ENCODE measurements at places on chromosomes 12 and 14.
A peak's percentile ranks its signal among the peaks of the same experiment; 100 is the strongest.

- H3K27me3 ChIP-seq, result peaks cover 9% of the 10 kb centered on the region
- H3K27ac ChIP-seq, result no peak overlapping the region
- no peaks in the 10 kb centered on the region for H3K36me3 ChIP-seq
- no peaks in the 10 kb centered on the region for H3K4me1 ChIP-seq
- DNase-seq, result no peak
These were observed 247.2 kb upstream of the CCDC196 start for GRCh38 chr14:66238969-66239368.

DNA sequence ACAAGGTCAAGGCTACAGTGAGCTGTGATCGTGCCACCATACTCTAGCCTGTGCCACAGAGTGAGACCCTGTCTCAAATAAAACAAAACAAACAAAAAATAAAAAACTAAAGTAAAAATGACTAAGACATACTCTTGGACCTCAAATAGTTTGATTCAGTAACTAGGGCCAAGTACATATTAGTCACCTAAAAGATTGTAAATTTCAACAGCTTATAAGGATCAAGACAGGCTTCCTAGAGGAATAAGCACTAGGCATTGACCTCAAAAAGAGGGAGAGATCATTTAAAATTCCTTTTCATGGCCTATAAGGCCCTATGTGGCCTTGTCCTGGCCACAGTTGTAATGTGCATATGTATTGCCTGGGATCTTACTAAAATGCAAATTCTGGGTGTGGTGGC lies 46.0 kb upstream of the CHST11 start:
- no peak overlapping the region for H3K4me3 ChIP-seq
- no peaks in the 10 kb centered on the region for H3K27me3 ChIP-seq
- no peaks in the 10 kb centered on the region for H3K36me3 ChIP-seq
- no peaks in the 10 kb centered on the region for H3K4me1 ChIP-seq
- no peak overlapping the region for H3K27ac ChIP-seq

DNA sequence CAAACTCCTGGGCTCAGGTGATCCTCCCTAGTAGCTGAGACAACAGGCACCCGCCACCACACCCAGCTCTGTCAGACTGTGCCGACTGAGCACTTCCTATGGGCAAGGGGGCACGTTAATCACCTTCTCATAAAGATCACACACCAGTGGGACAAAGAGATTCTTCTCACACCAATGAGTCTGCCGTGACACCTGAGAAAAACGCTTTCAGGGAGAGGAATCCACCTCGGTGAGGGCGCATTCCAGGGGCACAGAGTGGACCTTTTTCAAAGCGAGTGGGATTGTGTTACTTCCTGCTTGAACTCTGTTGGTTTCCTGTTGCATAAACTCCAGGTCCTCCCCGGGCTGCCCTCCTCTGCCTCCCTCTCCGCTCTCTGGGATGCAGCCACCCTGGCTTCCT lies 17.5 kb upstream of the SCARB1 start:
- H3K36me3 ChIP-seq, result no peaks in the 10 kb centered on the region
- H3K27ac ChIP-seq, result peak overlapping the region; percentile 52
- H3K4me3 ChIP-seq, result peak overlapping the region; percentile 15
- DNase-seq, result no peak
- H3K4me1 ChIP-seq, result peaks cover 24% of the 10 kb centered on the region
- no peaks in the 10 kb centered on the region for H3K27me3 ChIP-seq

DNA sequence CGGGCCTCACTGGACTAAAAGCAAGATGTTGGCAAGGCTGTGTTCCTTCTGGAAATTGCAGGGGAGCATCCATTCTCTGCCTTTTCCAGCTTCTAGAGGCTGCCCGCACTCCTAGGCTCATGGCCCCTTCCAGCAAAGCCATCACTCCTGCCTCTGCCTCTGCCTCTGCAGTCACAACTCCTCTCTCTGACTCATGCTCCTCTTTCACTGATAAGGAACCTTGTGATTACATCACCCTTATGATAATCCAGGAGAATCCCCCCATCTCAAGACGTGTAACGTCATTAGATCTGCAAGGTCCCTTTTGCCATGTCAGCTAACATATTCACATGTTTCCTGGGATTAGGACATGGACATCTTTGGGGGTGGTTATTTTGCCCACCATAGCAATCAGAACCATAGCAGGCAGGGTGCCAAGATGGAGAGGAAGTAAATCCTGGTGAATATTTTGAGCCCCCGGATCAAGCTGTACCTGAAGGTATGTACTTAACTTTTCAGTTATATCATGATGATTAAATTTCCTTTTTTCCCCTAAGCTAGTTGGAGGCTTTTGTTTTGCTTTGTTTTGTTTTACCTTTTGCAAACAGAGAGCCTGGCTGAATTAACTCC lies 123.6 kb downstream of the SCARB1 start:
- no peak for DNase-seq
- H3K36me3 ChIP-seq, result no peaks in the 10 kb centered on the region
- H3K27me3 ChIP-seq, result no peaks in the 10 kb centered on the region
- H3K27ac ChIP-seq, result no peak overlapping the region
- H3K4me3 ChIP-seq, result no peak overlapping the region

DNA sequence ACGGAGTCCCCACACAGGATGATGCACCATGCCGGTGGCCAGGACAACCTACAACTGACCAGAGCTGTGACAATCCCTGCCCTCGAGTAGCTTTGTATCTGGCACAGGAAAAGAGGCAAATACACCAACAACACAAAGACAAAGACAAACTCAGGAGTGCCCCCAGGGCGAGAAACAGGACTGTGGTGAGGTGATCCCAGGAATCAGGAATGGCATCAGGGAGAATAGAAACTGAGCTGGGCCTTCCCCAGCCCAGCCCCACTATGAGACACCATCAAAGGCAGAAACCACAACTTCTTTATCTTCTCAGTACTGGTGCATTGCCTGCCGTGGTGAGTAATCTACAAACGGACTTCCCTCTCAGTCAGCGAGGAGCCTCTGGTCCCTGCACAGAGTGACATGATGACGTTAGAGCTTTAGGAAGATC lies 157.7 kb downstream of the TTC7B start:
- H3K27me3 ChIP-seq, result no peaks in the 10 kb centered on the region
- no peaks in the 10 kb centered on the region for H3K36me3 ChIP-seq
- peaks cover 14% of the 10 kb centered on the region for H3K4me1 ChIP-seq
- no peak for DNase-seq
- no peak overlapping the region for H3K4me3 ChIP-seq
- no peak overlapping the region for H3K27ac ChIP-seq

GRCh38 chr12:123269896-123270213 lies 1.8 kb downstream of the CDK2AP1 start:
- H3K4me1 ChIP-seq, result peaks cover 33% of the 10 kb centered on the region
- H3K27ac ChIP-seq, result peak overlapping the region; percentile 72
- H3K36me3 ChIP-seq, result no peaks in the 10 kb centered on the region
- no peaks in the 10 kb centered on the region for H3K27me3 ChIP-seq
- H3K4me3 ChIP-seq, result peak overlapping the region; percentile 78
- DNase-seq, result no peak

- H3K4me1 ChIP-seq, result peaks cover 8% of the 10 kb centered on the region
- no peak overlapping the region for H3K4me3 ChIP-seq
- no peak for DNase-seq
- H3K27me3 ChIP-seq, result peaks cover 34% of the 10 kb centered on the region
- no peaks in the 10 kb centered on the region for H3K36me3 ChIP-seq
These were observed 7.5 kb upstream of the CISTR start for GRCh38 chr12:53759261-53759660.

DNA sequence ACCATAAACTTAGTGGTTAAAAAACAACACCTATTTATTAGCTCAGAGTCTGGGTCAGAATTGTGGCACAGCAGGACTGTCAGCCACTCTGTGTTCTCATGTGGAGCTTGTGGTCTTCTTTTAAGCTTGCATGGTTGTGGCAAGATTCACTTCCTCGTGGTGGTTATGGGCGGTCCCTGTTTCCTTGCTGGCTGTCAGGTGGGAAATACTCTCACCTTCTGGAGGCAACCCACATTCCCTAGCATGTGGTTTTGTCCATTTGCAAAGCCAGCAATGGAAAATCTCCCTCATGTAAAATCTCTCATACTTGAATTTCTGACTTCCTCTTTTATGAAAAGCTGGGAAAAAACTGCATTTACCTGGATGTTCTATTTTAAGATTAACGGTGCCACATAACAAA lies 229.8 kb downstream of the ALX1 start:
- H3K27me3 ChIP-seq, result no peaks in the 10 kb centered on the region
- no peak for DNase-seq
- no peak overlapping the region for H3K27ac ChIP-seq
- peaks cover 13% of the 10 kb centered on the region for H3K4me1 ChIP-seq
- H3K4me3 ChIP-seq, result no peak overlapping the region
- H3K36me3 ChIP-seq, result no peaks in the 10 kb centered on the region

DNA sequence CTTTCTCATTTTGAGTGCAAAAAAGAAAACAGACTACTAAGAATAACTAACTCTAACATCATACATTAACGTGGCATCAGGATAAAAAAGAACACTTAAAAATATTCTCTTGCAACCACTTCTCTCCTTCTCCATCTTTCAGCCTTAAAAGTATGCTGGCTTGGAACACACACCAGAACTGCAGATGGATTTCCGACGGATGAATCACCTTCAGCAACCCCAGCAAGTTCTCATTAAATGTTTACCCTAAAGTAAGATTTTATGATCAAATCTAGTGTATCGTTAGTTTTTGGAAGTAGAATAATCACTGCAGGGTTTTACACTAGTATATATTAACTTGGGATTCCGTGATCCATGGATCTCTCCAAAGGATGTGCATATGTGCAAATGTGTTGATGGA lies 1.2 kb downstream of the NEK9 start:
- H3K36me3 ChIP-seq, result peaks cover 25% of the 10 kb centered on the region
- H3K27me3 ChIP-seq, result no peaks in the 10 kb centered on the region
- peak overlapping the region; percentile 99 for H3K27ac ChIP-seq
- peaks cover 61% of the 10 kb centered on the region for H3K4me1 ChIP-seq

GRCh38 chr12:130920119-130920703 lies 33.5 kb upstream of the ADGRD1 start:
- H3K4me3 ChIP-seq, result no peak overlapping the region
- DNase-seq, result no peak
- peaks cover 8% of the 10 kb centered on the region for H3K4me1 ChIP-seq
- no peak overlapping the region for H3K27ac ChIP-seq
- H3K27me3 ChIP-seq, result peaks cover 73% of the 10 kb centered on the region

Measured in naive thymus-derived CD8-positive, alpha-beta T cell (primary cell).